ENCODE measurements at places on chromosomes 4 and X.

DNA sequence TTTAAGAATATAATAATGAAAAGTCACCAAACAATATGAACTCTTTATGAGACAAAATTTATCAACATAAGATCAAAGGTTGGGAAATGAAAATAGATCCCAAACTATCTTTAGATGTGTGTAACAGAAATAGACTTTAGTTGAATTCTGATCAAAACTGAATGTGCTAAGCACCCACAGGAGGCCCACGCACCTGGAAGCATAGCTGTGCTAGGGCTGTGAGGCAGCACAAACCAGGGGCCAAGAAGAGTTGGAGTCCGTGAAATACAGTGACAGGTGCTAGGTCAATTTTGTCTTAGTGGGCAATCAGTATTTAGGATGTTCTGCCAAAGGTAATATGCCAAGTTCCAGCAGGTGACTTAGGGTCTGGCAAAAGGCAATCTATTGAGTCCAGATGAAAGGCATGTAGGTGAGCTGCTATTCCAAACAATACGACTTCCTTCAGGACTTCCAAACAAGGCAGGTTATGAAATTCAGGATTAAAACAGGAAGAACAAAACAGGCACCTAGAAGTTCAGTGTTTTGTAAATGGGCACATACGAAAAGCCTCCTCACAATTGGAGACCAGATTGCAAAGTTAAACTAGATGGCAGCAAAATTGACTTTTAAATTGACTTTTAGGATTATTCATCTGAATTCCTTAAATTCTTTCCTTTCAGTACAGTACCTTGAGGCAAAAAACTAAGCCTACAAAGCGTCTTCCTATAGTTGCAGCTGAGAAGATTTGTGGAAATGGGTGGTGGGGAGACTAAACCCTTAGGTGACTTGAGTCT lies 4.7 kb upstream of the PCDH18 start:
- DNase-seq = no peak

- DNase-seq = no peak
These were observed 2.7 kb downstream of the DCX start for GRCh38 chrX:111409326-111409725.

DNA sequence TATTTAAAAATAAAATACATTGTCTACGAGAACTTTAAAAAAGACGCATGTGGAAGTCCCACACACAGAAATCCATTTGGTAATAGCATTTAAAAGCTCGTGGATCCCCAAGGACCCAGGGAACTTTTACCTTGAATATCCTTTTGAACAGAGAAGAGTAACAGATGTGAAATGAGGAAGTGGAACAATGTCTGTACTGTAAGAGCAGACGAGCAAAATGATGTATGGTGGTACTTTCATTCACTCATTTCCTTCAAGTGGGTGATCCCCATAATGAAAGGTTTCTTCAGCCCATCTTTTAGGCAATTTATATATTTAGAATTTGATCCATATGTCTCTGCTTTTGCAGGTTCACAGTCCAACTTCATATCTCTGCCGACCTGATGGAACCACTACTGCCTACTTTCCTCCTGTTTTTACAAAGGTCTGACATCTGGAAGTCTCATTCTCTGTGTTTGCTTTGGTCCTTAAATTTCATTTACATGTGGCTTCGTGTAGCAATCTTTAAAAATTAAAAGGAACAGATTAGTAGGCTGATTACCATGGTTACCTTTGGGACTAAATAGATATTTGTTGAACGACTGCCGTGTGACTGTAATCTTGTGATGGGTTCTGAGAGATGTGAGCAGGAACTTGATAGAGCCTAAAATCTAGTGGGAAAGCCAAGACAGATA lies 188.4 kb downstream of the PALLD start:
- no peak for DNase-seq

GRCh38 chr4:10345381-10345784 lies 111.8 kb downstream of the ZNF518B start:
- DNase-seq = no peak

DNA sequence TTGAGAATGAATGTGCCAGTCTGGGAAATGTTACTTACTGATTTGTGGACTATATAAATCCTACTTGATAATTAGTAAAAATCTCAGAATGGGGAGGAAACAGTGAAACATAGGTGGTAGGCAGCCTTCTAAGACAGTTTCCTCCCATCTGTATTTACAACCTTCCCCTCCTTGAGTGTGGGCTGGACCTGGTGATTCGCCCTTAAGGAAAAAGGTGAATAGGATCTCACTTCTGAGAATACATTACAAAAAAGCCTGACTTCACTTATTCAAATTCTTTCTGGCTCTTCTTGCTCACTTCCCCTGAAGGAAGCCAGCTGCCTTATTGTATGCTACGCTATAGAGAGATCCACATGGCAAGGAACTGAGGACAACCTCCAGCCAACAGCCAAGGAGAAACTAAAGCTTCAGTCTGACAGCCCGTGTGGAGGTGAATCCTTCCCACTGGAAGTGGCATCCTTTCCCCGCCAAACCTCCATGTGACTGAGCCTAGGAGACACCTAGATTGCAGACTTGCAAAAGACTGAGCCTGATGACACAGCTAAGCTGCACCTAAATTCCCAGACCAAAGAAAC lies 585.0 kb downstream of the STPG2 start:
- no peak for DNase-seq

GRCh38 chrX:40922307-40922706 lies 162.9 kb upstream of the USP9X start:
- no peak for DNase-seq
